Dermis microvascular lymphatic vessel endothelial cell (primary cell): ENCODE measurements at places on chromosomes 7 and 10. TPM values are rescaled to one million over a fixed set of nuclear protein-coding genes. Genes with fewer than 3 reads are reported as not detected.

Gene FFAR4
- total RNA-seq: not detected in 2 replicates

Gene GPR26
- total RNA-seq: not detected in 2 replicates

Gene ICA1
- 28.0 and 37.6 TPM in 2 replicates for total RNA-seq

Gene SFRP5
- not detected in 2 replicates for total RNA-seq

Gene CALML3
- not detected in 2 replicates for total RNA-seq

Gene HTR7
- under 0.01 and 0.13 TPM in 2 replicates for total RNA-seq

Gene AGAP4
- total RNA-seq: 1.8 and 2.8 TPM in 2 replicates

Gene EMX2
- not detected in 2 replicates for total RNA-seq

Gene OR2A5
- total RNA-seq: not detected in 2 replicates

Gene PON1
- total RNA-seq: not detected in 2 replicates

Gene TRAPPC14
- 4.4 and 5.8 TPM in 2 replicates for total RNA-seq

Gene MYH16
- total RNA-seq: under 0.01 and 0.13 TPM in 2 replicates

DNA sequence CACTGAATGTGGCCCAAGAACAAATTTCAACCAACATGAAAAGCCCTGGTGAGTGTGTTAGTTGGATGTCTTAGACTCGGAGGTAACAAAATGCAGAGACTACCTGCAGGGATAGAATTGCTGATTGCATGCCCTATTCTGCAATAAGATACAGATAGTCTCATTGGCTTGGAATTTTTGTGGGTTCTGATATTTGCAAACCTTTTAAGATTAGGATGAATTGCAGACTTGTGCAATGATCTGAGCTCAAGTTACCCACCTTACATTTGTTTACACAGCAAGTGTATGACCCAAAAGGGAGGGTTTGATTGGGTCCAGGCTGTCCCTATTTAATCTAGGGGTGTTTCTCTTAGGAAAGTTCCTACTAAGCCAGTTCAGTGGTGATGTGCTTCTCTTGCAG lies 45.4 kb downstream of the GPR37 start:
- no peak for DNase-seq

- DNase-seq: peak; percentile 91
Observed at GRCh38 chr7:148527717-148528168, 62.8 kb upstream of the C7orf33 start.

DNA sequence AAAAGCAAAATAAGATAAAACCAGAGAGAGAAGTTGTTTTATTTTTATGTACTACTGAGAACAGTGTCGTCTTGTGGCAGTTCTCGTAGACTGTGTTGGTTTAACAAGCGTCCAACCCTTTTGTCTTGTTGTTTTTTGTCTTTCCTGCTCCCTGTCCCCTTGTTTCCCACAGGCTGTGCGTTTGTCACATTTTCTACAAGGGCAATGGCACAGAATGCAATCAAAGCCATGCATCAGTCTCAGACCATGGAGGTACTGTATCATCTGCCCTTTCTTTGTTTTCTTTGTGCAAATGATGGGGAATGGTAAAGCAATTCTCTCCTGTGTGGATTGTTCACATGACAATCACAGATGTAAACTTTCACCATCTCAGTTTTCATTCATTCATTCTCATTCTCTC lies 248.8 kb downstream of the CELF2 start:
- DNase-seq: no peak

- DNase-seq: no peak
Observed at GRCh38 chr7:146232604-146233003, 116.0 kb downstream of the CNTNAP2 start.

- DNase-seq: no peak
Observed at GRCh38 chr7:2759736-2760097, 71.7 kb downstream of the AMZ1 start.

DNA sequence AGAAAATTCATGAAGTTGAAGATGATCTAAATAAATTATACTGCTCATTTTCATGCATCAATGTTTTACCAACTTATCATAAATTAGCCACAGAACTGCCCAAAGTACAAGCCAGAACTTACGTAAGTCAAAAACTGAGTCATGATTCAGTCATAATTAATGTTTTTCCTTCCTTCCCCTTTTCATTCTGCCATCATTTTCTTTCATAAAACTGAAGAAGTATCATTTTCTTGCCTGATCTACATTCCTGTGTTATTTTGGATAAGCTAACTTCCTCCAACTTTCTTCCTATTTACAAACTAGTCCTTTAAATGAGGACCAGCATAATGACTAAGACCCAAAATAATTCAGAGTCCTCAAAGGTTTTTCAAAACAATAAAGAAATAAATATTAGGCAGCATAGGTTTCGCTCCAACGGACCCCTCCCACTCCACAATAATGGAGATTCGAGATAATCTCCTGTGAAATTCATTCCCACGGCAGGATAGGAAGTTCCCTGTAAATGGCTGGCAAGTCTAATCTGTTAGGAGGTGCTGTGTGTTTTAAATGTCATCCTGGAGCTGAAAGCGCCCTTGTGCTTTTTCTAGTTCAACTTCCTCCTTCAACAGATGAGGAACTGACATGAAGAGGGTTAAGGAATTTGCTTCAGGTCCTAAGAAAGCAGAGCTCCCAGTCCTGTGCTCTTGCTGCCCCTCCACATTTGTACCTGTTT lies 218.9 kb downstream of the DOCK4 start:
- DNase-seq: peak; percentile 59

- DNase-seq: no peak
Observed at GRCh38 chr10:61986788-61987492, 85.4 kb downstream of the ARID5B start.

- DNase-seq: no peak
Observed at GRCh38 chr7:27192546-27193334, 7.2 kb downstream of the HOXA13 start.

GRCh38 chr7:41955451-41955850 lies 252.6 kb upstream of the INHBA start:
- no peak for DNase-seq

DNA sequence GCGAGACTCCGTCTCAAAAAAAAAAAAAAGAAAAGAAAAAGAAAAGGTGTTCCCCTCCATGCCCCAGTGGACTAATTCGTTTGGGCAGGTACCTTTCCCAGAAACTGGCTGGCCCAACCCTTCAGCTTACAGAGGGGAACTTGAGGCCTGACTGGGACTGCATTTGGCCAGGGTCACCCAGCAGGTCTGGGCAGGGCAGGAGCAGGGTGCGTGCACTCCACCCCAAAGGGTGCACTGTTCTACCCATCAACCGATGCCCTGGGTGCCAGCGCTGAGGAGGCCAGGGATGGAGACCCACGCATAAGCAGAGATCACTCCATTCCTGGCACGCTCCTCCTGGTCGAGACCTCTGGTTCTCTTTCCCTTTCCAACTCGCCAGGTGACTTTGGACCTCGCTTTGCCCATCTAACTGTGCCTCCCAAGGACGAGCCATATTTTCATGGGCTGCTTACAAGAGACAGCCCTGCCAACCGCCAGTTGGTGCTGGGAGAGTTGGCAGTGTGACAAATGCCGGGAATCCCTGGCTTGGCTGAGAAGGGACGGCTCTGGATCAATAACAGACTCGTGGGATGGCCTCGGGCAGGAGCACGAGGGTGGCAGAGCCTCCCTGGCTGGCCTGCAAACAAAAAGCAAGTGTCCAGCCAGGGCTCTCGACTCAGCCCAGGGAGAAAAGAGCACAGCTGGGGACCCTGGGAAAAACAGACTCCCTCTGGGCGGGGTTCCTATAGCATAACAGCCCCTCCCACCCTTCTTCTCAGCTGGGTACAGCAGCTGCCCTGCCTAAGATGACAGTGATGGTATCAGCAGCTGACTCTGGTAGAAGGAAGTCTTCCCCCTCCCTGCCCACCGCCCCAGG lies 7.9 kb downstream of the HSPB1 start:
- no peak for DNase-seq

DNA sequence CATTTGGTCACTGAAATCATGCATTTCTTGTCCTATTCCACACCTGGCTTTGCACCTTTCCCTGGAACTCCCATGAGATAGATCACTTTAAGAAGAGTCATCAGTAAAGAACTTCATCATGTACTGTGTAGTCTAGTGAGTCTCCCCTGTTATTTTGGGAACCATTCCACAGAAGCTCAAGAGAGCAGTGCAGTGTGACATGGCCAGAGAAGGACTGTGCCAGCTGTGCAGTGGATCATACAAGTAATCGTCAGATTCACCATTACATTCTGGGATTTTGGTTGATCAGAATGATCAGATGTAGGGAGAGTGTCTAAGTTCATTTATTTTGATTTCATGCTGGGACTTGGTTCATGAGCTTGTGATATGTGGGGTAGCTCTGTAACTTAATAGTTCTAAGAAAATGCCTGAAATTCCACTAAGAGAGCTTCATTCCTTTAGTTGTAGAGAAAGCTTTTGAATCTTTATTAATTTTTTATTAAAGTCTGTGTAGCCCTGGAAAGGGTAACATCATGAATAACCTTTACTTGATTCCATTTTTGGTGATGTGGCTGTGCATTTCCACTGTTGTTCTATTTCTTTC lies 166.8 kb downstream of the SUGCT start:
- no peak for DNase-seq

- no peak for DNase-seq
Observed at GRCh38 chr7:26049081-26049480, 102.9 kb upstream of the NFE2L3 start.

GRCh38 chr10:129657297-129658017 lies 190.4 kb downstream of the MGMT start:
- no peak for DNase-seq

- peak; percentile 15 for DNase-seq
Observed at GRCh38 chr10:71713135-71714030, 6.2 kb downstream of the C10orf105 start.
